Stimulated activated CD4-positive, alpha-beta T cell treated with anti-CD3 and anti-CD28 coated beads, Interleukin-15, amount 100 ng/mL, for 1 hour (primary cell): ENCODE measurements at places on chromosomes 2 and 18.

DNA sequence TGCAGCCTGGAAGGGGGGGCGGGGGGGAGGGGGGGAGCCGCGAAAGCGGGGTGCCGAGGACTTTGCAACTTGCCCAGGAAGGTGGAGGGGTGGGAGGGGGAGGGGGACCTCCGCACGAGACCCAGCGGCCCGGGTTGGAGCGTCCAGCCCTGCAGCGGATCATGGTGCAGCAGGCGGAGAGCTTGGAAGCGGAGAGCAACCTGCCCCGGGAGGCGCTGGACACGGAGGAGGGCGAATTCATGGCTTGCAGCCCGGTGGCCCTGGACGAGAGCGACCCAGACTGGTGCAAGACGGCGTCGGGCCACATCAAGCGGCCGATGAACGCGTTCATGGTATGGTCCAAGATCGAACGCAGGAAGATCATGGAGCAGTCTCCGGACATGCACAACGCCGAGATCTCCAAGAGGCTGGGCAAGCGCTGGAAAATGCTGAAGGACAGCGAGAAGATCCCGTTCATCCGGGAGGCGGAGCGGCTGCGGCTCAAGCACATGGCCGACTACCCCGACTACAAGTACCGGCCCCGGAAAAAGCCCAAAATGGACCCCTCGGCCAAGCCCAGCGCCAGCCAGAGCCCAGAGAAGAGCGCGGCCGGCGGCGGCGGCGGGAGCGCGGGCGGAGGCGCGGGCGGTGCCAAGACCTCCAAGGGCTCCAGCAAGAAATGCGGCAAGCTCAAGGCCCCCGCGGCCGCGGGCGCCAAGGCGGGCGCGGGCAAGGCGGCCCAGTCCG, 540 bp downstream of the SOX11 start:
- no peak for DNase-seq

- no peak for DNase-seq
These were observed 95.6 kb upstream of the LHCGR start for GRCh38 chr2:48851161-48851560.

DNA sequence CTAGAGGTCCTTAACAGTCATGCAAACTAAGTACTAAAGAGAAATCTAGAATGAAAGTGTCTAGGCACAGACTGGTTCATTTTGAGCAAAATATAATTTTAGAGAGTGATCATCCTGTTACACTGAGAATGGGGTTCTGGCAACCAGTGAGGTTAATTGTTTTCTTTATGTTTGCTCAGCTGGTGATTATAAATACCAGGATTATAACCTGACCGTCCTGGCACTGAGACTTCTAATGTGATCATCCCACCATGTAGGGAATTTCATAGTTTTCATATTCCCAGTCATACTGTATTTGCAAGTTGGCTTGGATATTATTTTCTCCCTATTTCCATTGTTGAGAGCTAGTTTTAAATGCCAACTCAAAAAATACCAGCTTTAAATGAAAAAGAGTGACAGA, 852.5 kb upstream of the LRATD1 start:
- DNase-seq, result no peak

GRCh38 chr2:204695506-204695905, 150.2 kb downstream of the PARD3B start:
- no peak for DNase-seq

DNA sequence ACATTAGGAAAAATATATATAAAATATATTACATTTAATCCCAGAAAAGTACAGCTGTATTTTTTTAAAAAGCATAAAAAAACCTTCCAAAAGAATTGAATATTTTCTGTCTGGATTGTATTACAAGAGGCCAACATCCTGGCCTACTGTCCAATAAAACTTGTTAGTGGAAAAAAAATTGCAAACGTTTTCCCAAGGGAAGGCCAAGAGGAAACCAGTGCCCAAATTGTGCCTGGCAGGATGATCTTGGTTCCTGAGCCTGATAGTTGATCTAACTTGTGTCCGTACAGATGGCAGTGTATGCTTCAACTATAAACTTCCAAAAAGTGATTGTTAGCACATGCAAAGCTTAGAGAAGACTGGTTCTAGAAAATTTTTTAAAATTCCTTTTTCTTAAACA, 90.6 kb upstream of the LPIN2 start:
- no peak for DNase-seq

- no peak for DNase-seq
These were observed 2.7 kb upstream of the EFEMP1 start for GRCh38 chr2:55926246-55926645.

GRCh38 chr18:51068105-51068504, 38.1 kb downstream of the SMAD4 start:
- no peak for DNase-seq

DNA sequence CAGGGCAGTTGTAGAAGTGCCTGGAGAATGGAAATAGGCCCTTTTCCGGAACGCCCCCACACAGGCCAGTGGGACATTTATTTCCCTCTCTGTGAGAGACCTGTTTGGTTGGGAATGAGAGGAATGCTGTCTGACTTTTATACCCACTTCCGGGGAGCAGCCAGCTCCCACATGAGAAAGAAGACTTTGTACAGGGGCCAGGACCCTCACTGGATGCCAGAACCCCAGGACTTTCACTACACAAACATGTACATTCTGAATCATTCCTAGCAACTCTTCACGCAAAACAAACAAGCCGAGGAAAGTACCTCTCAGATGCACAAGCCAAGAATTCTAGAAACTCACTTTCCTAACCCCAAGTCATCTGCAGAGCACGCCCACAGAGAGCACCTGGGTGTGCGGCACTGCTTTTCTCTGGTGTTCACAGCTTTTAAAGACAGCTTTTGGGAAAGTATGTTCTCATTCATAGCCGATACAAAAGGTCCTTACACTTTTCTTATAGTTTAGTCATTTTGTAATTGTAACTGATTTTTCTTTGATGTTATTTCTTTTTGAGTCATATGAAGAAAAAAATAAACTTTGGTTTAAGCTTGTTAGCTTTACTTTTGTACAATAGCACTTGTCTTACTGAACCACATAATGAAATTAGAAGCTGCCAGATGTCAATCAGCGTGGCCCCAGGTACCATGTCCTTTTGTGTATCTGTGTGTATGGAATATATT, 856.1 kb upstream of the ID2 start:
- peak; percentile 13 for DNase-seq

DNA sequence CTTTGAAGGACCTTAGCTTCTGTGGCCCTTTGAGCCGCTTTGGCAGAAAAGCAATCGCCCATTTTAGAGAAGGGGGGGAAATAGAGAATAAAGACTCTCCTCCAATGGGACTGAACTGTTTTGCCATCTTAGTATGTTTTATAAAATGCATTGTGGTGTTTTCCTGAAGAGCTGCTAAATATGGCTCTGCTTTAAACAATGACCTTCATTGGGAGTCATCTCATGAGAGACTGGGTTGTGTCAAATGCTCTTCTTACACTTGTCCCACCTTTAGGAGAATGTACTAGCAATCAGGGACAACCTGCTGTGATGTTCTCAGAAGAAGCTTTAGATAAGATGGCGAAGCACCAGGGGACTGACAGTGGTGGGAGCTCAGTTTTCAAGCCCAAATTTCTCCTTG, 418.9 kb upstream of the POU3F3 start:
- DNase-seq, result no peak

DNA sequence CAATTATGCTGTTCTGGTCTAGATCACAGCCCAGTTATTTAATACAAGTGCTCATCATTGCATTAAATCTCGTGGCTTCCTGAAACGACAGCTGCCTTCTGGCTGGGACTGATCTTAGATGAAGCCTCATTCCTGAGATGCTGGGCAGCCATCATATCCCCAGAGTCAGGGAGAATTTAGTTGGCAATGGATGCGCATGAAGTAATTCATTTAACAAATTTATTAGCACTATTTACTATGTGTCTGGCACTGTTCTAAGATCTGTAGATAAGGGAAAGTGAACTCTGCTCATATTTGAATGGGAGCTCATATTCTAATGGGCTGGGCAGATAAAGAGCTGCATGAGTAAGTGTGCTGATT, 244.7 kb downstream of the KCNS3 start:
- DNase-seq, result no peak

DNA sequence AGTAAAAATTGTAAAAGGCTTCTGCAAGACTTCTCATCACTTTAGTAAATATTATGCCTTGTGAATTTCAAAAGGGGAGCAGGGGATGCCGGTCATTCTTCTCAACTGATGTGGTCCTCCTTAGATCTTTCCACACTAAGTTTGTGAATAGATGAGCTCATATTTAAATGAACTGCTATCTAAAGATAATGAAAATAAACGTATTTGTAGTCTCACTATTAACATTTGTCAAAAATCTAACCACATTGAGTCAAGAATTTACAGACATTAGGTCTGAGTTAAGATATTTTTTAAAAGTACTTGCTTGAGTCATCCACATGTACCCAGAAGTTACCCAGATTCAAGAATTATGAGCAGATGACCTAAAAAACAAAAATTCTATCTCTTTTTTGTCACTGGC, 6.5 kb downstream of the PRPF40A start:
- no peak for DNase-seq

DNA sequence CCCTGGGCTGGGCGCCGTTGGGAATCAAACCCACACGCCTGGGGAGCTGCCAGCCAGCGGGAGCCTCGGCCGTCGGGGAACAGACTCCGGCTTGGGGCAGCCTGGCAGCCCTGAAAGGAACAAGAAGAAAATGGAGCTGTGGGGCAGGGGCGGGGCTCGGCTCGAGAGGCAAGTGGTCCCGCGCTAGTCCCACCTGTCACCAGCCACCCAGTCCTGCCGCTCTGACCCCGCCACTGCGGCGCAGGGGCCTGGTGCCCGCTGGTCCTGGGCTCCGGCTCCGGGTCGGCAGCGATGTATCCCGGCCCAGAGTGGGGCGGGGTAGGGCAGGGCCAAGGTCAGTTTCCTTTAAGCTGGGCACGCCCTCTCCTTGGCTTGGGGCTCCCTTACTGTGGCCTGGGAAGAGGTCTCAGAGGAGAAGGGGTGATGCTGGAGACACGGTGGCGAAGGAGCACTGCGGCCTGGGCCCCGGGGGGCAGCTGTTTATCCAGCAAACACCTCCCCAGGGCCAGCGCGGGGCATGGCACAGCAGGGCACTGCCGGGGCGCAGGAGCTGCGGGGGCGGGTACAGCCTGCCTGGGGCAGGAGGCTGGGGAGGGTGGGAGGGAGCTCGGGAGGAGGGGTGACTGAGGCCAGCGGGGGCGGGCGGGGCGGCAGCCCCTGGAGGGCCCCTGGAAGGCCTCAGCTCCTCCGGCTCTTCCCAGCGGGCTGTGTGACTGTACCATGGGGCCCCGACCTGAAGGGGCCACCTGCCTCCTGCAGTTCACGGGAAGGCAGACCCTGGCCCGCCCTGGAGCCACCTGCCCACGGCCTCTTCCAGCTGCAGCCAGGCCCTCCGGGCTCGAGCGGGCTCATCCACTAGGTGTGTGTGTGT, 15.6 kb downstream of the ODC1 start:
- DNase-seq, result no peak

DNA sequence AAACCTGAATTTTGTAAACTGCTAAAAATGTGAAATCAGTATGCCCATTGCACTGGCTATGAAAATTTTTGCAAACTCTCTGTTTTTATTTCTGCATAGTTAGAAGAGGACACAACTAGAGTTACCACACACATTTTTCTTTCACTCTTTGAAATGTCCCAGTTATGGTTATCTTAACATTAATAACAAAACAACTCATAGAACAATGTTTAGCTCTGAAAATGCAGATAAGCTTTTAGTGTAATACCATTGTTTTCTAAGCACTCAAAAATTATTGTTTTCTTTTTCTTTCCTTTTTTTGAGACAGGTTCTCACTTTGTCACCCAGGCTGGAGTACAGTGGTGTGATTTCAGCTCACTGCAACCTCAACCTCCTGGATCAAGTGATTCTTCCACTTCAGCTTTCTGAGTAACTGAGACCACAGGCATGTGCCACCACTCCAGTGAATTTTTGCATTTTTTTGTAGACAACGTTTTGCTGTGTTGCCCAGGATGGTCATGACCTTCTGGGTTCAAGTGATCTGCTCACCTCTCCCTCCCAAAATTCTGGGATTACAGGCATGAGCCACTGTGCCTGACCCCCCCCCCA, 1204.5 kb upstream of the ZEB2 start:
- DNase-seq, result no peak

GRCh38 chr2:182694189-182694588, 21.9 kb upstream of the DNAJC10 start:
- DNase-seq, result no peak

GRCh38 chr2:26462511-26463243, 15.2 kb downstream of the OTOF start:
- DNase-seq, result no peak

- DNase-seq, result no peak
These were observed 121.4 kb downstream of the ZNF236 start for GRCh38 chr18:76943542-76944339.

DNA sequence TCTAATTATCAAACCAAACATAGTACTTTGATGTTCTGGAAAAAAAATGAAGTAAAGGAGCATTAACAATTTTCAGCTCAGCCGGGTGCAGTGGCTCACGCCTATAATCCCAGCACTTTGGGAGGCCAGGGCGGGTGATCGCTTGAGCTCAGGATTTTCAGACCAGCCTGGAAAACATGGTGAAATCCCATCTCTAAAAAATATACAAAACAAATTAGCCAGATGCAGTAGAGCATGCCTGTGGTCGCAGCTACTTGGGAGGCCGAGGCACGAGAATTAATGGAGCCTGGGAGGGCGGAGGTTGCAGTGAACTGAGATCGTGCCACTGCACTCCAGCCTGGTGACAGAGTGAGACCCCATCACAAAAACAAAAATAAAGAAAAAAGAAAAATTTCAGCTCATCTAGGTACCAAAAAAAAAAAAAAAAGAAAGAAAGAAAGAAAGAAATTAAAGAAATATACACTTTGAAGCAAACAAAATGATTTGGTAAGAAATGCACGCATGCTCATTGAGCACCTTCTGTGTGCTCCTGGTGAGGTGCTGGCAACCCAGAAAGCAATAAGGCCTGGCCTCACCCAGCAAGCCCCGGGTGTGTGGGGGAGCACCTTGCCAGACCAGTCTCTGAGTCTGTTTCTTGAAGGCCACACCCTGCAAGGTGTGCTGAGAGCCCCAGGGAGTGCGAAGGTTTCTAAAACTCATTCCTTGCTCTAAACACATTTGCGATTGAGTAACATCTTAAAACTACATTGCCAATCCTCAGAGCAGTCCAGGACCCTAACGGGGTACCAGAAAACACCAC, 133.5 kb downstream of the TFCP2L1 start:
- DNase-seq, result no peak

DNA sequence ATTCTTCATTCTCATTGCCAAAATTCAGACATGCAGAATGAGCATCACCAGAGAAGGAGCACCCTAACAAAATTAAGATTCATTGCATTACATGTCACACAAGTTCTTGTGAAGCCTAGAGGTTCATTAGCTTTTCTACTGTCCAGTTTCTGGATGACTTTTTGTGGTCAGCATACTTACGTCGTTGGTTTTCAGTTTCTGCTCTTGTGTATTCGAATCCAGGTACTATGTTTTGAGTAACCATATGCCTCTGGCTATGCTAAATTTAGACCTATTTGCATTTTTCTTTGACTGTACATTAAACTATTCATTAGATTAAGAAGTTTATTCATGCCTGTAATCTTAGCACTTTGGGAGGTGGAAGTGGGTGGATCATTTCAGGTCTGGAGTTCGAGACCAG, 251.3 kb downstream of the PARD3B start:
- DNase-seq, result no peak

GRCh38 chr18:77106331-77106730, 26.3 kb downstream of the MBP start:
- peak; percentile 58 for DNase-seq
